ENCODE measurements at places on chromosomes 6 and 20. TPM values are rescaled to one million over a fixed set of nuclear protein-coding genes. Genes with fewer than 3 reads are reported as not detected.

Gene CFAP206
- 3.7 TPM for polyA plus RNA-seq

Gene TREML4
- polyA plus RNA-seq = 0.09 TPM

Gene ADGRF4
- not detected for polyA plus RNA-seq

Gene LINC00237
- polyA plus RNA-seq = not detected

Gene OR2B3
- not detected for polyA plus RNA-seq

Gene CYP21A2
- 1.4 TPM for polyA plus RNA-seq

Gene SULF2
- 67.0 TPM for polyA plus RNA-seq

Gene CDSN
- polyA plus RNA-seq = not detected

Gene DPPA5
- not detected for polyA plus RNA-seq

Gene HNF4A
- polyA plus RNA-seq = 40.8 TPM

Gene PAX1
- polyA plus RNA-seq = not detected

GRCh38 chr6:31634969-31635575 lies 14.6 kb downstream of the PRRC2A start:
- DNase-seq = no peak

DNA sequence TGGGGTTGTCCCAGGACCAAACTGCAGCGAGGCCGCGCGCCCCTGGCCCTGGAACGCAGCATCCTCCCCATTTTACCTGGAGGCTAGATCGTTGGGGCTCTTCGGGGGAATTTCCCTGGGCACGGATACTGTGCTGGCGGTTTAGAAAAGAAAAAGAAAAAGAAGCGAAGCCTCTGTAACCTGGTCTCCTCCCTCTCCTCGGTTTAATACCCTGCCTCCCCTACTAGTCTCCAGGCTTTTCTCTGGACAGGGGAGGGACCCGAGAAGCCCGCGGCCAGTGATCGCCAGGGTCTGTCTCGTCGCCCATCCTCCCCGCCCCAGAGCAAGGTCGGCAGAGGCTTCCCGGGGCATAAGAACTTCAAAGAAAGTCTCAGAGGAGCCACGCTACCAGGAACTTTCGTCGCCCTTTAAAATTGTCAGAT lies 6.1 kb upstream of the LAMP5 start:
- DNase-seq = no peak

DNA sequence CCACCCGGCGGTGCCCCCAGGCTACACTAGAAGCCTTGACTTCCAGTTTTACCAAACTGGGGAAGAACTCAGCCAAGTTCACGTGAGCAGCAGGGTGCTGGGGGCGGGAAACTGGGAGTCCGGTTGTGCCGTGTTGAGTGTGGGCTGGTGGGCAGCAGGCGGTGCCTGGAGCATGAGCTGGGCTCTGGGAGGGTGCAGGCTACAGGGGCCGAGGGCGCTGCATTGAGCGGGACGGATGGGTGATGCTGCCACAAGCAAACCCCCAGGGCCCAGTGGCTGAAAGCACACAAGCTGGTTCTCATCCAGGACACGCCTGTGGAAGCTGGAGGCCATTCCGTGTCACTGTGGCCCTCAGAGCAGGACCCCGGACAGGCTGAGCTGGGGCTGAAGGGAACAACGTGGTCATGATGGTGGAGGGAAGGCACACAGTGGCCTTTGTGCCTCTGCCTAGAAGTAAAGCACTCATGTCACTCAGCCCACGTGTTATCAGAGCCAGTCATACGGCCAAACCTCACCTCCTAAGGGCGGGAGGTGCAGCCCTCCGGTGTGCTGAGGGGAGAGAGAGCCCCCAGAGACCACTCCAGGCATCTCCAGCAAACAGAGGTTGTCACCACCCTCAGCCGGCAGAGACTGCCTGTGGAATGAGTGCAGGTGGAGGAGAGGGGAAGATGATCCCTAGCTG lies 29.5 kb downstream of the RBM38 start:
- no peak for DNase-seq

GRCh38 chr20:60474385-60474910 lies 516.2 kb downstream of the CDH26 start:
- DNase-seq = no peak

DNA sequence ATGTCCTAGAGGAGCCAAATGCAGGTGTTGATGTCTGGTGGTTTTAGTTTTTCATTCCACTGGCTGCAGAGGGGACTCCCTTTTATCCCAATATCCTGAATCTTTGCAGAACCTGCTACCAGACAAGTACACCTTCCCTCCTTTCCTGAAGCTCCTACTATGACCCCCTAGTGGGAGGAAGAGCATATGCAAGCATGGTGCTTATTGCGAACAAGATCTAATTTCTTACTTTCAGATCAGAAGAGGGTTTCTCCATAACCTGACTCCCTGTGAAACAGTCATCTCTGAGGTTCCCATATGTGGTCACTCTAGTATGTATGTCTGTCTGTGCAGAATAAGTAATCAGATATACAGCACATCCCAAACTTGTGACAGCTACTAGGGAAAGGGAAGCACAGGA lies 277.2 kb downstream of the ARHGAP18 start:
- no peak for DNase-seq

- DNase-seq = no peak
These were observed 355.2 kb upstream of the ARID1B start for GRCh38 chr6:156421933-156422332.
